ENCODE measurements at places on chromosomes 12 and 14. TPM values are rescaled to one million over a fixed set of nuclear protein-coding genes. Genes with fewer than 3 reads are reported as not detected.

- no peak for DNase-seq
These were observed 22.7 kb downstream of the GPR19 start for GRCh38 chr12:12673296-12673695.

The NPFF gene
- polyA plus RNA-seq: 14.4 TPM

- no peak for DNase-seq
These were observed 50.9 kb downstream of the BTBD7 start for GRCh38 chr14:93281937-93282336.

DNA sequence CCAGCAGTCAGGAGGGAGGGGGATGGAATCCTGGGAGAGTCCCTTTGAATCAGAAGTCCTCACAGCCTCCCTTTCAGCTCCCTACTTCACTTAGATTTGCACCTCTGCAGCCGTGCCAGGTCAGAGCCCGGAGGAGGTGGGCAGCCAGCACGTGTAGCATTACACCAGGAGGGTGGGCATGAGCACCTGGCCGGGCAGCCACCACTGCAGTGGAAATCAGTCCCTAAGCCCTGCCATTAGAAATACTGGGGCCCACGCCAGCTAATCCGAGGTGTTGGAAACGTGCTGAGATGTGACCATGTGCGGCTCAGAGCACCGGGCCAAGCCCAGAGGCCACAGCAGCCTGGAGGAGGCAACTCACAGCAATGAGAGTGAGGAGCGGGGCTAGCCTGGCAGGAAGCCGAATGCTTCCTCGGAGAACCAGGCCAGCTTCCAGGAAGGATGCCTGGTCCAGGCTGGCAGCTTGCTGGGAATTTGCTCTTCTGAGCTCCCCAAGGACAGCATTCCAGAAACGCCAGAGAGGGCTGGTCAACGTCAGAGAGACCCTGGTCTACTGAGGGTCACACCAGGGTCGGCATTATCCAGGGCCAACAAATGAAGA lies 9.4 kb upstream of the CACNA2D4 start:
- DNase-seq: peak; percentile 79

DNA sequence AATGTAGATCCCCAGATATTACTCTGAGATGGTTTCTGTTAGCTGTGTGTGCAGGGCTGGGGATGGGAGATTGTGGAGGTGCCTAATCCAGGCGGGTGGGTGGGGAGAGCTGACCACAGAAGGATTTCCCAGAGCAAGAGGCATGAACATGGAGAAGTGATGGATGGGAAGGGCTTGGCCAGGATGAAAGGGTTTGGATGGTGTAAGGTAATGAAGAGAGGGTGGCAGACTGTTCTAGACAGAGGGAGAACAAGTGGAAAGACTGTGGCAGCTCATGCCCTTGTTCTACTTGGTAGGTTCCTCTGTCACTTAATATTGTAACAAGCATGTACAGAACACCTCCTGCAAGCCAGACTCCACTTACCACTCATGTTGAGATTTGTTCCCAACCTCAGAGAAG lies 187.8 kb downstream of the NPAS3 start:
- no peak for DNase-seq

DNA sequence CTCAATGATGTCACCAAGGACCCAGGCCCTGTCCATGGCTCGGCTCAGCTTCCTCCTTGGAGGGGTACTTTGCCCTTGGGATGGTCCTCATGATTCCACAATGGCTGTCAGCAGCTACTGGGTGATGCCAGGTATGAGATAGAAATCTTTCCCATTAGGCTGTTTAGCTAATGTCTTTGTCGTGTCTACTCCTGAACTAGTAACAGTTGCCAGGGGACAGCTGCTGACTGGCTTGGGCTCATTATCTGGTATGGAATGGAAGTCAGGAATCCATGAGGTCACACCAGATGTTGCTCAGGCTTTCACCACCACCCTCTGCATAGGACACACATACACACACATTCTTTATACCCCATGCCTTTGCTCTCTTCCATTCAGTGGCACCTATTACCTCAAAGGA lies 9.2 kb downstream of the PRPH start:
- peak; percentile 5 for DNase-seq

GRCh38 chr12:94109160-94109559 lies 39.2 kb upstream of the PLXNC1 start:
- DNase-seq: no peak

The CAPS2 gene
- 7.0 TPM for polyA plus RNA-seq

GRCh38 chr12:109510196-109510595 lies 32.8 kb downstream of the UBE3B start:
- no peak for DNase-seq

The RFLNA gene
- 1.6 TPM for polyA plus RNA-seq

DNA sequence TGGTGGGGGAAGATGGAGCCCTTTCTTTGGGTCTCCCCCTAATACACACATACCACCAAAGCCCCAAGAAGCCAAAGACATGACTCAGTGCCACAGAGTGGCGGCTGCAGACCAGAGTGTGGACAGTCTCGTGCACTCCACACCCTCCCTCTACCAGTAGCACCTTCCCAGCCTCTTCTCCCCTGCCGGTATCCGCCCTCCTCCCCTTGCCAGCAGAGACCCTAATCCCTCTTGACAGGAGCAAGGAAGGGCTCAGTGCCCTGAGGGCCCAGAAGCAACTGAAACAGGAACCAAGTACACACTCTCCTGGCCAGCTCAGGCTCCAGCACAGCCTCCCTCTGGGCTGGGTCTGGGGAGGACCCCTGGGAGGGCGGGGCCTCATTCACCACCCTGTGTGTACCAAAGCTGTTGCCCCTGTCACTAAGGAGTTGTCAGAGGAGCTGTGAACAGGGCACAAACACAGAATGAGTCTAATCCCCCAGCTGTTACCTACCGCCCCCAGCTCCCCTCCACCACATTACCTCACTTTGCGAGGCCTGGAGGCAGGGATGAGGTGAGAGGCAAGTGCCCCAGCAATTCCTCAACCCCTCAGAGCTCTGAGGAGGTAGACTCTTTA lies 8.2 kb downstream of the SPRYD3 start:
- DNase-seq: peak; percentile 64

Measured in aorta (tissue), 5 donors.